ENCODE measurements at places on chromosomes 4 and X.

- DNase-seq, result no peak
Observed at GRCh38 chr4:147884536-147884935, 152.6 kb downstream of the ARHGAP10 start.

DNA sequence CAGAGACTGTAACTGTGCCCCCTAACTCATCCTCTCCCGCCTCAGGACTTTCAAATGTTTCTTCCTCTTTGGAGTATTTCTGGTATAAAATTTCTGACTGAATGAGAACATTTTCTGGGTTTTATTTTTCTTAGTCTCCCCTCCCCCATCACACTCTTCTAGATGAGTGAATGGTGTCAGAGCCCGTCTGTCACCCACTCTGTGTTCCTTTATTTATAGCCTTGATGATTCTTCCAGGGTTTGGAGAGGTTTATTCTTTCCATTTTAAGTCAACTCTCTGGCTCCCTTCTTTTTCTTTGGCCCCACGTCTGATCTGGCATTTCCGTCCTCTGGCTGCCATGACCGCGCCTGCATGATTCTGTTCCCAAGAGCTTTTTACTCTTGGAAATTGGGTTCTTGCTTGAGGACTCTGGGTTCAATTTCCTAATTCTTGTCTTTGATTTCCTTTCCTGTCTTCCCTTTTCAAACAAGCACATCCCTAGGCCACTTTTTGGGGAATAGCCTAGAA, 128.8 kb downstream of the NSUN7 start:
- no peak for DNase-seq

- DNase-seq, result peak; percentile 26
Observed at GRCh38 chr4:48557478-48557877, 67.4 kb downstream of the ZAR1 start.

GRCh38 chr4:152408514-152409327, 127.2 kb downstream of the FBXW7 start:
- no peak for DNase-seq

DNA sequence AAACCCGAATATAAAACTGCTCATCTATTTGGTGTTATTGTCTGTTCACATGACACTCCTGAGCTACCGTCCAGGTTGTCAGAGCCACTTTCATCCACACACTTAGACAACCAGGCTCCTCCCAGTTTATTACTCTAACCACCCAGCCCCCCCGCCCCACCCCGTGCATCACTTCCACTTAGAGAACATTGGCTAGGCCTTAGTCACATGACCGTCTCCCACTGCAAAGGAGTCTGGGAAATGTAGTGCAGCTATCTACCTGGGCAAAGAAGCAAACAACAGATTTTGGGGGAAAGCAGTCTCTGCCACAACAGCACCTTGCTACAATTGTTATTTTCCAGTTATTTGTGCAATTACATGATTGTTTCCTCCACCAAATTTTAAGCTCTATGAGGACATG, 57.6 kb upstream of the RBPJ start:
- DNase-seq, result no peak

DNA sequence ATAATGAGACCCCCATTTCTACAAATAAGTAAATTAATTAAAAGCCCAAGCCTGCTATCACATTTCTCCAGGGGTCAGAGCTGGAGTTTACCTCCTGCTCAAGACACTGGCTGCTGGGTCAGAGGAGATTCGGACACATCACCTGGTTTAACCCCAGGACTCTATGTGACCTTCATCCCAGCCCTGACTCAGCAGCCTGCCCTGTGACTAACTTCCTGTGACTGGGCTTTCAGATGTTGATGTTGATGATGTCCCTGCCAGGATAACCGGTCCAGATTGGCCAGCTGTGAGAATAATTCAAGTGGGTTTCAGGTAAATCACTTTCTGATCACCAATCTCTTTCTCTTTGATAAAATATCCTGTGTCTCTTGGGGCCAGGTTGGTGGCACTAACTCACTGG, 102.4 kb upstream of the MAML3 start:
- DNase-seq, result peak; percentile 31

DNA sequence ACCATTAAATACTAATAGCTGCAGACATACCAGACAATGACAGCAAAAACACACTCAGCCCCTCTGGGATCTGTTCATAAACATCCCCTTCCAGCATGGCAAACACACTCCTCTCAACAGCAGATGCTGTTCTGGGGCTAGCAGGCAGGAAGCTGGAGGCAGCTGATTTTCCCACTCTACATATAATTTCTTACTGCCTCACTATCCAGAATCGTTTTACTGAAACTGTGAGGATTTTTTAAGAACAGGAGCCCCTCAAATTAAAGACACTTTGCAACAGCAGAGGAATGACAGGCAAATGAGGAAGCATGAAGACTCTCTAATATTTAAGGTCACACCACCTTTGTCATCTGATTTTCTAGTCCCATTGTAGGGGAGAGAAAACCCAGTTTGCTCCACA, 2.2 kb downstream of the MAPK10 start:
- DNase-seq, result no peak

DNA sequence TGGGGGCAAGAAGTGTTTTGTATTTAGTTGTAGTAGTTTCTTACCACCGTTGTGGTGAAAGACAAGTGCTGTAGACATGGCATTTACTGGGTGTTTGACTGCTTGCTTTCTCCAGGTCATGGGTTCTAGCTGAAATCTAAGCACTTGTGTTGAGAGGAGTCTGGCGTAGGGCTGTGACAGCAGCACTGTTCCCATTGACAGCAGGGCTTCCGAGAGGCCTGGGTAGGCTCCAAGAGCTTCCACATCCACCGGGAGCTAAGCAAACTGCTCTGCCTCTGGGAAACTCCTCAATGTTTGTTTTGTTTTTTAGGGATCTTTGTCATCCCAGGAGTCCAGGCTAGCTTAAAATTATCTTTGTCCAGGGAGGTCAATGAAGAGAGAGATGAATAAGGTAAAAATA, 44.3 kb downstream of the BMPR1B start:
- no peak for DNase-seq

DNA sequence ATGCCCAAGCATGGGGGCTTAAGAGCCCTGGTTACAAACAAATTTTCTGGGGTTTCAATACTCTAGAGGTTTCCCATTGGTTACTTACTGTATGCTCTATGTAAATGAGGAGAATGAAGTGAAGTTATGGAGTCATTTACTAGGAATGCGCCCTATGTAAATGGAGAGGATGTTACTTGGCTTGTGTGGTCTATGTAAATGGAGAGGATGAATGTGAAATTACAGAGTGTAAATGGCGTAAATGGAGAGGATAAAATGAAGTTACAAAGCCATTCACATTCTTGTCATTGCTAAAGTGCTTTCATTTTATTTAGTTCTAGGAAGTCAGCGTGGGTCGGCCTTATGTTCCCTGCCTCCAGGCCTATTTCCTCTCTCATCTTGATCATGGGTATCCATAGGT, 810.5 kb upstream of the ADGRL3 start:
- no peak for DNase-seq

DNA sequence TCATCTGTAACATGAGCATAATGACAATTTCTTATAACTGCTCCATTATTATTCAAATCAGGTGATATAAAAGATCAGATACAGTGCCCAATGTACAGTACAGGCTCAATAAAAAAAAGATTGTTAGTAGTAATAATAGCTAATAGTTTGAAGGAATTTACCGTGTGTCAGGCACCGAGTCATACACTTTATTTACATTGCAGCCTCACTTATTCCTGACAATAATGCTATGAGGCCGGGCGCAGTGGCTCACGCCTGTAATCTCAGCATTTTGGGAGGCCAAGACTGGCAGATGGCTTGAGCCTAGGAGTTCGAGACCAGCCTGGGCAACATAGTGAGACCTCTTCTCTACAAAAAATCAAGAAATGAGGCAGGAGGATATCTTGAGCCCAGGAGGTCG, 10.1 kb upstream of the MAP7D3 start:
- no peak for DNase-seq

- DNase-seq, result peak; percentile 33
Observed at GRCh38 chrX:46561824-46562657, 11.5 kb upstream of the CHST7 start.

DNA sequence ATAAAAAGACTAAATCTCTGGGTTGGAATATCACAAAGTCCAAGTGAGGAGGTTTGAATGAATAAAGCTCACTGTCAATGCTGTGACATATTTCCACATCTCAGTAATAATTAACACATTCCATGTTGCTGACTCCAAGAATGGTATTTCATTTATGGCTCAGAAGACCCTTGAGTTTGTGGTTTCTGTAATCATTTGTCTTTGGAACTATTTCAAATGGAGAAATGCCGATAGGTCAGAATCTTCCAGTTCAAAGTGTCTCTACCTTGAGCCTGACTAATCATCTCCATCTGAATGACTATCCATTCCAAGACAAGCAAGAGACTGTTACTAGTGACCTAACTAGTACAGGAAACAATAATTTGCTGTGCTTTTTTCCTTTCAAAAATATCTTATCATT, 24.2 kb upstream of the SLC2A9 start:
- no peak for DNase-seq

DNA sequence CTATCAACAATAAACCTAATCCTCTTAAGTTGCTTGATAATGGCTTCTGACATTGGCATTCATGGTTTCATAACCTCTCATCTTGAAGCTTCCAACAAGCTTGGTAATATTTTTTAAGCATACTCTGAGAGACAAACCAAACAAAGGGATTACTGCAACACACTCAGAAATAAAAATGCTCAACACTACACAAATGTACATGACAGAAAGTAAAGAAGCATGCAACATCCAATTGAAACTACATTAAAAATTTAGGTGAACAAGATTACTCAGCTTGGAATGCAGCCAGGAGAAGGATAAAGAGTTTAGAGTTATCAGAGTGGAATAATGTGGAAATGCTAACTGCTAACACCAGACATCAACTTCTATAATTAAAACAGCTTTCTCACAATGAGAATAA, 1136.6 kb upstream of the PABPC4L start:
- no peak for DNase-seq

DNA sequence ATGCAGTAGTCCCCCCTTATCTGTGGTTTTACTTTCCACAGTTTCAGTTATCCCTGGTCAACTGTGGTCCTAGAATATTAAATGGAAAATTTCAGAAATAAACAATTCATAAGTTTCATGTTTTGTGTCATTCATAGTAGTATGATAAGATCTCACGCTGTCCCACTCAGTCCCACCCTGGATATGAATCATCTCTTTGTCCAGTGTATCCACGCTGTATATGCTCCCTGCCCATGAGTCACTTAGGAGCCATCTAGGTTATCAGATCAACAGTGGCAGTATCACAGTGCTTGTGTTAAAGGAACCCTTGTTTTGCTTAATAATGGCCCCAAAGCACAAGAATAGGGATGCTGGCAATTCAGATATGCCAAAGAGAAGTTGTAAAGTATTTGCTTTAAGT, 16.2 kb upstream of the SYTL4 start:
- DNase-seq, result no peak

DNA sequence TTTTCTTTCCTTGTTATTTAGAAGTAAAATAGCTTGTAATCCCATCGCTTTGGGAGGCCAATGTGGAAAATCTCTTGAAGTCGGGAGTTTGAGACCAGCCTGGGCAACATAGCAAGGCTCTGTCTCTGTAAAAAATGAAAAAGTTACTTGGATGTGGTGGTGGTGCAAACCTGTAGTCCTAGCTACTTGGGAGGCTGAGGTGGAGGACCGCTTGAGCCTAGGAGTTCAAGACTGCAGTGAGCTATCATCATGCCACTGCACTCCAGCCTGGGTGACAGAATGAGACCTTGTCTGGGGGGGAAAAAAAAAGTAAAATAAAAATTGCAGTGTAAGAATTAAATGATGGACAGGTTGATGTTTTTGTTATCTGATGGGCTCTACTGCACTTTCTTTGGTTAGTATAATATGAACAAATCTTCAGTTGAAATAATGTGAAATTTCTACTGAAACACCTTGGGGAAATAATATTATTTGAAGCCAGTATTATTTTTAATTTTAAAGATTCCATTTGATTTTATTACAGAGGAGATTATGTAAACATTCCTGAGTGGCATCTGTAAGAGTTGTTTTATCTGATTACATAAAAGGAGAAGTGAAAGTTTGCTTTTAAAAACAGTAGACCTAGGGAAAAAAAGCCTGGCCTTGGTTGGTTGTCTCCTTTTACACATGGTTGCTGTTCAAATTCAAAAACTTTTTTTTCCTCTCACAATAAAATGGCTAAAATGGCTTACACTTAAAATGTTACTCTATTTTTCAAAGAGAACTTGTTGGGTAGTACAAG, 10.5 kb upstream of the NDUFC1 start:
- no peak for DNase-seq

DNA sequence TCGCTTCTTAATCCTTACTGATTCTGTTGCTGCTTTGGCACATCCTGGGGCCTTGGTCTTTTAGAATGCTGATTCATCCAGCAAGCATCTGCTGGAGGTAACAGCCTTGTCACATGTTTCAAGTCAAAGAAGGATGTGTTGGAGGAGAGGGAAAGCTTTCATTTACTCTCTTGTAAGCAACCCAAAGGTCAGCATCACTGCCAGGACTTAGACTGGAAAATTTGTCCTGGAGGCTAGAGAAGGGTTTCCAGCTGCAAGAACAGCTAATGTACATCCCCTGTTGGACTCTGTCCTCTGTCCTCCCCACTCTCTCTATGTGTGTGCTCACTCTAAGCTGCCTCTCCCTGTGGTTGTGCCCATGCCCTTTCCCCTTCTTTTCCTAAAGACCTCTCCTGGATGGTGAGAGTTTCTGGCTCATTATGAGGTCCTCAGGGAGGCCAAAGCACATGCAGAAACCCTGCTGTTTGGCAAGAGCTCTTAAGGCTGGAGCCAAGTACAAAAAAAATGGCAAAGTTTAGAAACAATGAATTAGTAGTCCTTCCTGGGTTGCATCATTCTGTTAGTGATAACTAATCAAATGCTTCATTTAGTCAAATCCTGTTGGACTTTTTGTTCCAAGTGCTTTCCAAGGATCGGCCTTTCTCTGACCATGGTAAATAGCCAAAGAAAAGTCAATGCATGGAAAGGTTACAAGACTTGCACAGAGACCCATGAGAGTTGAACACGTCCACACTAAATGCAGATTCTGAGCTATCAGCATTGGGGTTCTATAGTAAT, 13.4 kb upstream of the SRPX start:
- no peak for DNase-seq
